ENCODE measurements at places on chromosomes 5 and 9. TPM values are rescaled to one million over a fixed set of nuclear protein-coding genes. Genes with fewer than 3 reads are reported as not detected.
A peak's percentile ranks its signal among the peaks of the same experiment; 100 is the strongest.

Gene GPRIN1
- polyA plus RNA-seq = 4.4 TPM

Gene RICTOR
- 7.7 TPM for polyA plus RNA-seq

GRCh38 chr5:149028984-149029383, 33.9 kb downstream of the SH3TC2 start:
- no peak for DNase-seq

DNA sequence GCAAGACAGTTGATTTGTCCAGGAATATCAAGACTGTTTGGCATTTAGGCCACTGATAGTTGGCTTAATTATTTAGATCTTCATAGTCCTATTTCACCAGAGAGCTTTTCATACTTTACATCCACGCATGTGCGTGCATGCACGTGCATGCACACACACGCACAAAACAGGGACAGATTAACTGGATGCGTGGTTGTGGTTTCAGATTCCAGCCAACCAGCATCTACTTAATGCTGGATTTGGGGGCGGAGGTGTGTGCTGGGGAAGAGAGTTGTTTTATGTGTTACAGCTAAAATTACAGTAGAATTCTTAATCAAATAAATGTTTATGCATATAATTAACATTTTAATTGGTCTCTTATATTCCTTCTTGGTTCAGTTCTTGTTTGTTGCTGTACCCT, 7.3 kb downstream of the RNF14 start:
- DNase-seq = no peak

DNA sequence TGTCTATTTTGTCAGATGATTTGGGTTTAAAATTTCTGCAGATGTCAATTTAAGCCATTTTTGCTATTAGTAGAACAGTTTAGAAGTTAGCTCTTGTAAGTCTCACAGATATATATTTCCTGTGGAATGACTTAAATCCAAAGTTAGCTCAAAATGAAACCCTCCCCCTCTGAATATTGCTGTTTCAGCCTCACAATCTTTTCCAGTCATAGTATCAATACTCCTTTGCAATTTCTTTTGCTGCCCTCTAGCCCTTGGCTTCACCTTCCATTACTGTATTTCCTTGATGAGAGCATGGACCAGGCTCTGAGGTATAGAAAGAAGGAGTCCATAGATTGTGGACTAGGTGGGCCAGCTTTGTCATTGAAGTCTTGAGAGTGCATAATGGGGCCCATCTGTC, 124.4 kb downstream of the ATG10 start:
- no peak for DNase-seq

DNA sequence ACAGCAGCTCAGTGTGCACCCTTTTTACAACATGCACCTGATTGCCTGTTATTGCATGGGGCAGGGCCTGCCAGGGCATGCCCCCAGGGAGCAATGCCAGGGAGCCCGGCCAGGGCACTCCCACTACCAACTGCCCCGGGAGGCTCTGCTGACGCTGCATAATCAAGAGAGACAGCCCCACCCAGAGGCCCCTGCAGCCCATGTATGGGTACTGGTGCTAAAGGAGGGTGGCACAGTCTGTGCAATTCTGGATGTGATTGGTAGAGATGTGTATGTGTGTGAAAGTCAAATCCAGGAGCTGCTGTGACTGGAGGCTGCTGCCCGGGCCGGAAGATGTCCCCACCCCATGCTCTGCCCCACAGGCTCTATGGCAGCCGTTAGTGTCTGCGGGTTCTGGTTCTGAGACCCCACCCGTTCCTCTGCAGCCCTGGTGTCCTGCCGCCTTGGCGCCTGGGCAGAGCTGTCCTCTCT, 3.9 kb upstream of the NEURL1B start:
- DNase-seq = peak; percentile 13

DNA sequence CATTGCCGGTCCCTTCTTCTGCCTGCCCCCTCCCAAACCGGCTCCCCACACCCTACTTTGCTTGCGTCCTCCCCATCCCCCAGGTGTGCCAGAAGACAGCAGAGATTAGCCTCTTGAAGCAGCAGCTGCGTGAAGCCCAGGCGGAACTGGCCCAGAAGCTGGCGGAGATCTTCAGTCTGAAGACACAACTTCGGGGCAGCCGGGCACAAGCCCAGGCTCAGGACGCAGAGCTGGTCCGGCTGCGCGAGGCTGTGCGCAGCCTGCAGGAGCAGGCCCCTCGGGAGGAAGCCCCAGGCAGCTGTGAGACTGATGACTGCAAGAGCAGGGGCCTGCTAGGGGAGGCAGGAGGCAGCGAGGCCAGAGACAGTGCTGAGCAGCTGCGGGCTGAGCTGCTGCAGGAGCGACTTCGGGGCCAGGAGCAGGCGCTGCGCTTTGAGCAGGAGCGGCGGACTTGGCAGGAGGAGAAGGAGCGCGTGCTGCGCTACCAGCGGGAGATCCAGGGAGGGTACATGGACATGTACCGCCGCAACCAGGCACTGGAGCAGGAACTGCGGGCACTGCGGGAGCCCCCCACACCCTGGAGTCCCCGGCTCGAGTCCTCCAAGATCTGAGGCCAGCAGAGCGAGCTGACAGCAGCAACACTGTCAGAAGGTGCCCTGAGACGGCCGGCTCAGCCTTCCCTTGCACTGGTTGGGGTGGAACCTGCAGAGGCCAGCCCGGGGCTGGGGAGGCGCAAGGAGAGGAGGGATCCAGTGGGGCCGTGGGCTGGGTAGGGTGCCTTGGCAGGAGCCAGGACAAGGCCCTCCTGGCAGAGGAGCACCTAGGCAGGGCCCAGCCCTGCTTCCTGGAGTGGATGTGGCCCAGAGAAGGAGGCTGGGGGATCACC, 8.3 kb downstream of the N4BP3 start:
- DNase-seq = no peak

DNA sequence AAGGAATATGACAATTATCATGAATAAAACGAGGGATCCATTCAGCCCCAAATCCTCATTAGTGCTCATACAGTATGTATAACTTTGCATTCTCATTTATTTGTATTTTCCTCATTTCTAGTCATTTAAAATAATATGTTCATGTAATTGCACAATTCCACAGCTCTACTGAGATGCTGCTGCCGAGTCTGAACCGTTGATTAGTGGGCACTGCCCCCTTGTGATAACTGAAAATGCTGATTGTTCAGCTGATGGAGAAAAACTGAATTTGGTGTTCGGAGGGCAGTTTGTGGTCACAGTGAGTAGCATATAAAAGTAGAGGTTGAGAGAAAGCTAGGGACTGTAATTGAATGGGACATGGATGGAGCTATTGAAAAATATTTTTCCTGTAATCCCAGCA, 12.2 kb upstream of the GPR151 start:
- no peak for DNase-seq

Data from keratinocyte (primary cell).